ENCODE measurements at places on chromosomes 3 and 15.

GRCh38 chr3:149767720-149768119, 15.4 kb upstream of the COMMD2 start:
- DNase-seq = no peak

DNA sequence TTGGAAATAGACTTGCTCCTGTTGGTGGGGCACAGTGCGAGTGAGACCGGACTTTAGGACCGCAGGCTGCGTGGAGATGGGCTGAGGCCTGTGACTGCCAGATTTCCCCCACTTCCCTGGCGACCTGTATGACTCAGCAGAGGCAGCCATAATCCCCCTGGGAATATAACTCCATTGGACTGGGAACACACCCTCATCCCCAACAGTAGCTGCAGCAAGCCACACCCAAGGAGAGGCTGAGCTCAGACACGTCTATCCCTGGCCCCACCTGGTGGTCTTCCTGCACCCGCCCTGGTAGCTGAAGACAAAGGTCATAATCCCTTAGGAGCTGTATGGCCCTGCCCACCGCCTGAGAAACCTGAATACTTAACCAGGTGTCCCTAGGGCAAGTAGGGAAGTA, 42.6 kb downstream of the DZIP1L start:
- no peak for DNase-seq

DNA sequence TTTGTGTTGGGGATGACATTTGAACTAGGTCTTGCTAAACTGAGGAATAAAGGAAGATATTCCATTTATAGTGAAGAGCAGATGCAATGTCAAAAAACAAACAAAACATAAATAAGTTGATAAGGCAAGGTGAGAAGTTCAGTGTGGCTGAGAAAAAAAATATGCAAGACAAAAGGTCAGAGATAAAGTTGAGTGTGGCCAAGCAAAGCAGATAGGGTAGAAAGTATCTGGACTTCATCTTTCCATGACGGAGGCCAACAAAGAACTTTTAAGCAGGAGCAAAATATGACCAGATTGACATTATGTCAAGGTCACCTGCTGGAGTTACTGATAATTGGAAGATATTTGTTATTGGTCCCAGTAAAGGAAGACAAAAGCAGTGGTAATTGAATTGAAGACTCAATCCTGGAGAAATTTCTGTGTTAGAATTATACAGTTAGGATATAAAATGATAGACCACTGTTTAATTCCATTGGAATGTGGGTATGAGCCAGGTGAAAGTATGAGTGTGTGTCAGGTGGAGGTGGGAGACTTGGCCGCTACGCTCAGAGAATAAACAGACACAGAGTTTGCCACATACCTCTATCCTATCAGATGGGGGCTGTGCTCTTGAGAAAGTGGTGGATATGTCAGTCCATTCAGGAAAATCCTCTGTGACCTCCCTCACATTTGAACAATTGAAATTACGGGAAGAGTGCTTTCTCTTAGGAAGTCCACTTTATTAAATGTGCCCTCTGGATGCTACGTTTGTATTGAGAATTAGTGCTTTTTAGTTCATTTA, 28.1 kb downstream of the ADIPOQ start:
- no peak for DNase-seq

GRCh38 chr3:175338775-175339535, 479.8 kb downstream of the NAALADL2 start:
- DNase-seq = no peak

DNA sequence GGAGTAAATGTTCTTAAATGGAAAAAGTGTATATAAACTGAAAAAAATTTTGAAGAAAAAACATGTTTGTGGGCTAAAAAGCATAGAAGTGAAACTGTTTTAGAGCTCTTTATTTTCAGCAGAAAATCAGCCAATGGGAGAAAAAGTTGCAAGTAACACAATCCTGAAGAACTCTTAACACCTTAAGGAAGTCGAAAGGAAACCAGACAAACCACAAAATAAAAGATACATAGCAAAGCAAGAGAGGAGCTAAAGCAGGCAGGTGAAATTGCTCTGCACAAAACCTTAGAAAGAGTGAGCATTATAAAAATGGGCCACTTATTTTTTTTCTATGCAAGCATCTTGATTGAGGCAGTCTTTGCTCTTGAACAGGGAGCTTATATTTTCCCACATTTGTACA, 300.5 kb downstream of the RAP2B start:
- no peak for DNase-seq

- DNase-seq = no peak
Measured at GRCh38 chr3:73516631-73517030, 108.1 kb downstream of the PDZRN3 start.

- DNase-seq = no peak
Measured at GRCh38 chr15:80923668-80924067, 66.0 kb downstream of the MESD start.

DNA sequence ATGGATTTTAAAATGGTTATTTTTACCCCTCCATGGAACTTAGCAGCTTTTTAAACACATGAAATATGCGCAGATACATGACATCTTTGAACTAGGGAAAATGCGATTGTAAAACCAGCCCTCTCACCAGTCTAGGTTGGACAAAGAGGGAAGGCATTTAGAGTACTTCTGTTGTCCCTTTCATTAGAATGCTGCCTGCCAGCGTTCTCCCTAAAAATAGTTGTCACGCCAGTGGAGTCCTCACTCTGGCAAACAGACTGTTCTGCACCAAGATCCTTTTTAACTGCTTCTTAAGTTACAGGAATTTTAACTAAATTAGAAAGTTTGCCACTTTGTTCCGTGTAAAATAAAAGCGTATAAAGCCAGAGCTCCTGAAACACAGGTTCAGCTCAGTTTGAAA, 295.3 kb downstream of the VPS13C start:
- DNase-seq = no peak

DNA sequence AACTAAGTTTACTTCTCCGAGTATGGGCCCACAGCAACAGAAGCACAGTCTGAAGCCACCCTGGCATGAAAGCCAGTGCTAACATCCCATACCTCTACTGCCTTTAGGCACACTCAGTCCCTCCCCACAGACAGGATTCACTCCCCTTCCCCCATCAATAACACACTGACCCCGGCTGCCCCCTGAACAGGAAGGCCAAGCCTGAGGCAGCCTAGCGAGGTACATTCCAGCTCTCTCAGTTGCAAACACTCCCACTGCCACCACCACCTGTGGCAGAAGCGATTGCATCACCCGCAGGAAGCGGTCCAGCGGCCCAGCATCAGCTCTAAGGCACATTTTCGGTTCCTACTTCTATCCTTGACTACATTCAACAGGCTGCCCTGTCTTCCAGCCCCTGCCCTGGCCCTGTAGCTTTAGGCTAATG, 7.0 kb upstream of the BMF start:
- DNase-seq = no peak

DNA sequence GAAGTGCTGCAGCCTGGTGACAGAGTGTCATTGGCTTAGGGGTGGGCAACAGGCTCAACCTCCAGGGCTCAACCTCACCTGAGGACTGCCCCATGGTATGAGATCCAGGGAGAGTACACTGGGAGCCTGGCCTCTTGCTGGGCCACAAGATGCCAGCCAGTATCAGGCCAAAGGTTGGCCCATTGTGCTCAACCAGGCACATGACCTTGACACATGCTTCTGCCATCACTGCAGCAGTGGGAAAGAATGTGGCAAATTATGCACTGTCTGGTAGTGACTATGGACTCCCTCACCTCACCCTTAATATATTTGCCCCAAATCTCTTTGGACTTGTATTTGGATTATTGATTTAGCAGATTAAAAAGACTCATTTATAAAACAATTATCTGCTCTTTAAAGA, 233.9 kb upstream of the GOLGA6L4 start:
- no peak for DNase-seq

GRCh38 chr3:105904251-105904650, 35.4 kb upstream of the CBLB start:
- DNase-seq = no peak

- DNase-seq = no peak
Measured at GRCh38 chr15:98755138-98755537, 106.8 kb downstream of the IGF1R start.

DNA sequence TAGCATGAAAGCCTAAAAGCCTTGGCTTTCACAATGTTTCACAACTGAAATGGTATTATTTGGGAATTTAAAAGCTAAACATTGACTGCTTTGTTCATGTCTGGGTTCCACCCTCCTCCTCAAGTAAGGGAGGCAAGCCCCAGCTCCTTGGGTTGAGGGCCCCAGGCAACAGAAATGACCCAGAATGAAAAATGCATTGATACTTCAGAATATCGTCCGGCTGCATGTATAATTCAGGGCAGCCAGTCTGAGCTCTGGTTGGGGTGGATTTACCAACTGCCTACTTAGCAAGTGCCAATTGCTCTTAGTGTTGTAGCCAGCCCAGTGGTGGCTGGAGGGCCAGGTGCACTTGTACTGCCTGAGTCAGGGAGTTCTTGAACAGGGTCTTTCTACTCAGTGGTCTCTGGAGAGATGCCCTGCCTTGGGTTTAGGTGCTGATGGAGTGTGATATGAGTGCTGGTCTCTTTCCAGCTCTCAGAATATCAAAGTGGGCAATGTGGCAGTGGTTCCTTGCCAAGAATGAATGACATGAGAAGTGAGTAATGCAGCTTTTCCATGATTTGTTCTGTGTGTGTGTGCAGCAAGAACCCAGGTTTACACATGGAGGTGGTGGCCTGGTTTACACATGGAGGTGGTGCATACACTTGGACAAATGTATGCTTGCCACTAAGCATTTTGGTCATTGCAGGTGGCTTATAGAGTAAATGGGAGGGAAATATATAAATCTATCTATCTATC, 40.9 kb upstream of the ADAMTSL3 start:
- no peak for DNase-seq

- DNase-seq = no peak
Measured at GRCh38 chr15:78995921-78996893, 51.4 kb upstream of the CTSH start.

DNA sequence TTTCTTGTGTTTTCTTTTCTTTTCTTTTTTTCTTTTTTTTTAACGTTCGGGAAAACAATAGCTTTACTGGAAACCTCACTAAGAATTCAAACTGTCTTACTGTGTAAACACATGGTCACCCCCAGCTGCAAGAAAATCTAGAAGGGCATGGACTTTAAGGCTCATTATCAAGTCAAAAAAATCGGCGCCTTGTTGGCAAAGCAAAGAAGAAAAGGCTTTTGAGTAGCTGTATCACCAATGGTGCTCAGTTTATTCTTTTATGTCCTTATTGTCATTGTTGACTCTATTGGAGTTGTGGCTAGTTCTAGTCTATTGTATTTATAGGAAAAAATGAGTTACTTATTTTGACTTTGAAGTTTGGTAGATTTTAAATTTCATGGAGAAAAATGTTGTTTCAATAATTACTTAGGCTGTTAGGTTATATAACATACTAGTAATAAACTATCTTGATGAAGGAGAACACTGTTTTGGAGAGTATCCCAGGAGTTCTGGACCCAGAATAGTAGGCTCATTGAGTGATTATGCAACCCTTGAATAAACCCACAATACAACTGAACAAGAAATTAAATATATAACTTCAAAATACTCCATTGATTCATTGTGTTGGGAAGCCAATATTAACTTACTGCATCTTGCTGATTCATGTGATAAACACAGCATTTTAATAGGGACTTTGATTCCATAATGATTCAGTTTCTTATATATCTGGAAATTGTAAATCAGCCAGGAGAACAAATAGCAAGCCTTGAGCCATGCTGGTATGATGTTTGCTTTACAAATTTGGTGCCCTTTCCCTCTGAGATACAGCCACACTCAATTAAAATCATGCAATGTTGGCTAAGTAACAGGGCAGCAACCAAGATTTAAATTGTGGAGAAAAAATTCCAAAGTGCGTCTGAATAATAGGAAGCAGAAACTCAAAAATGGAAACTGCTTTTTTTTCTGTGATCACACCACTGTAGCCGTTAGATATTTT, 27.8 kb upstream of the GOLIM4 start:
- no peak for DNase-seq

GRCh38 chr3:166445865-166446264, 608.6 kb upstream of the BCHE start:
- DNase-seq = no peak

GRCh38 chr3:162738784-162739183, 1242.2 kb downstream of the OTOL1 start:
- no peak for DNase-seq

All from activated CD4-positive, alpha-beta T cell treated with anti-CD3 and anti-CD28 coated beads, Interleukin-2, amount 50 U/mL, for 24 hours (primary cell).